Posterior vena cava (tissue), 2 donors: ENCODE measurements at places on chromosomes 6 and 20.

GRCh38 chr20:36421641-36422040 lies 115.5 kb downstream of the DLGAP4 start:
- no peak for DNase-seq

DNA sequence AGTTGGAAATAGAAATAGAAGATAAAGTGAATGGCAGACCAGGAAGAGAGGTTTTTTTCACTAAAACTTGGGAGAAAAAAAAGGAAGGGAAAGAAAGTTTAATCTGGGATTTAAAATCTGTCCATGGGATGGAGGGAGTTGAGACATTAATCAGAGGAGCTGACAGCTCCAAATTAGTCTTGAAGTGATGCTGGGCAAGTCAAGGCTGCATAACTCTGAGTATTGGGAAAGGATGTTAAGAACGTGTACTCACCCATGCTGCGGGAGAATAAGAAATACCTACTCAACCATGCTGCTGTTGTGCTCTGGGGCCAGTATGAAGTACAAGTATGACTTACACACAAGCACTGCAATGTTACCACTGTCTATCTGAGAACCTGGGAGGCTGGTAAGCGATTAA lies 47.5 kb downstream of the SNRNP48 start:
- no peak for DNase-seq

DNA sequence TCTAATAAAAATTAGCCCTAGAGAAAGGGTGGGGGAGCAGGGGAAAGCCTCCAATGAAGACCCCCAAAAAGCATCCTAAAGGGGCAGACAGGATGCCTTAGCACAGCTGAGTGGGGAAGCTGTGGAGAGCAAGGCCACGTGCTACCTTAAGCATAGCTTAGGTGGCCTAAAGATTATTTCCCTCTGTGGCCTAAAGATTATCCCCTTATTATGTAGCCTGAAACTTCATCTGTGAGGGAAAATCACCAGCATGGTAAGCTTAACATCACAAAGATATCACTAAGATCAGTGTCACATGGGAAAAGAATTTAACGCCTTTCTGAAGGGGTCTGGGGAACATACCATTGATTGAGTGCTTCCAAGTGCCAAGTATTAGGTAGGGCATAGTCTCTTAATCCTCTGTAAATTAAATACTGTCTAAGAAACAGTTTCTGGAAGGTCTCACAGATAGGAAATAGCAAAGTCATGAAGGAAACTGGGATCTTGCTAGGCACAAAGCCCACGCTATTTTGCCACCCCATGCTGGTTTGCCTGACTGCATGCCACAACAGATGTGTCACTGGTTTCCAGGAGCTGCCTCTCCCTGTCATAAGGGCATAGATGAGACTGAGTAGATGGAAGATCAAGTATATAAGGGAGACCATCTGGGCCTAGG lies 170.0 kb downstream of the HACE1 start:
- DNase-seq, result no peak

- no peak for DNase-seq
These were observed 61.3 kb upstream of the ATXN1 start for GRCh38 chr6:16822529-16822928.

DNA sequence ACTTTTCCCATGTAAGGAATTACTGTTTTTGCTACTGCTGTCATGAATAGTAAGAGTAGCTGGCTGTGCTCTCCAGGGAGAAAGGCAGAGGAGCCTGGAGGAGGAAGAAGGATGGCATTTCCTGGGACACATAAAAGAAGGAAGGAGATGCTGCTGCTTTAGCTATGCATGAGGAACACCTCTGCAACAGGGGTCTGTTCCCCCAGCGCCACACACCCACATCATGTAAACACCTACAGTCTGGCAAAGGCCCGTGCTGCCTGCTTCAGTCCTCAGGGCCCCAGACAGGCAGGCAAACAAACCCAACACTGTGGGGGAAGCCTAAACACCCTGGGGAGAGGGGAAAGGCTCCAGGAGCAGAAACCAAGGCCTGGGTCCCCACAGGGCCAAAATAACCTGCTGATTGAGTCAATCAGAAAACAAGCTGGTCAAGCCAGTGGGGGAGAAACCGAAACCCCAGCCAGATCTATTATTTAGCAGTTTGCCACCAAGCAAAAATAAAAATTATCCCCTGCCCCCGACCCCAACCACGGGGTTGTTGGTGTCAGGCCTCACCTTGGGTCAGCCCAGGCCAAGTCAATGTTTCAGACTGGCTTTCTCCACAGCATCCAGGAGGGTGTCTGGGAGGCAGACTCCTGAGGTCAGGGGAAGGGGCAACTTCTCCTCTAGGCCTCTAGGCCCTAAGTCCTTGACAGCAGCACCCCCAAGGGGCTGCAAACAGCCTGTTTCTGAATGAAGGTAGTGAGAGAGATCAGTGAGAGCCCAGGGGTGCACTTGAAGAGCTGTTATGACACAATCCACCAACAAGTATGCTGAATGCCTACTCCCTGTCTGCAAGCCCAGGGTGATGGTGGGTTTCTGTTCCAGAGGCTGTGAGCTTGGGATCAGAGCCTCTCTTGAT lies 34.6 kb upstream of the SCUBE3 start:
- DNase-seq, result peak; percentile 28

- no peak for DNase-seq
These were observed 150.2 kb downstream of the FOXC1 start for GRCh38 chr6:1759870-1760269.

DNA sequence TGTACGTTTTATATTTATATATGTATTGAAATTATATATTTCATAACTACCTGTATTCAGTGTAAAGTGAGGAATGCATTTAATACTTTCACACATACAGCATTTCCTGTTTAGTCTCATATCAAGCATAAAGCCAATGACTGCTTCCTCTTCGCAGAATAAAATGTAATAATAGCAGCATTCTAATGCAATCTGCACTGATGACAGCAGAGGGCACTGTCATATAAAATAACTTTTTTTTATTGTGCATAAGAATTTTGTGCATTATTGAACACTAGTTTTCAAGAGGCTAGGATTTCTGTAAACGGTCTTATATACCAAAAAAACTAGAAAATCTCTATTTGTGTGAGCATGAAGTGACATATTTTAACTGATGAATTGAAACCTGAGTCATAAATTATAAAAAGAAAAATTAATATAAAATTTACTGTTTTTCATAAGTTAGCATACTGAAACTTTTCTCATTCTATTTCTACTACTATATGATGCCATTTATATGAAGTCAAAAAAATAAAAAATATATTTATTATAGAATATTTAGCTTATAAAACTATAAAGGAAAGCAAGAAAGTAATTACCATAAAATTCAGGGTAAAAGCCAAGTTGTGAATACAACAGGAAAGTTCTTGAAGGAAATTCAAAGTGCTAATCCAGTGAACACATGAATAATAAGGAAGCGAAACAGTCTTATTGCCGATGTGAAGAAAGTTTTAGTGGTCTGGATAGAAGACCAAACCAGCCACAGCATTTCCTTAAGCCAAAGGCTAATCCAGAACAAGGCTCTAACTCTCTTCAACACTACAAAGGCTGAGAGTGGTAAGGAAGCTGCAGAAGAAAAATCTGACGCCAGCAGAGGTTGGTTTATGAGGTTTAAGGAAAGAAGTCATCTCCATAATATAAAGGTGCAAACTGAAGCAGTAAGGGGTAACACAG lies 36.3 kb downstream of the RNF146 start:
- no peak for DNase-seq

DNA sequence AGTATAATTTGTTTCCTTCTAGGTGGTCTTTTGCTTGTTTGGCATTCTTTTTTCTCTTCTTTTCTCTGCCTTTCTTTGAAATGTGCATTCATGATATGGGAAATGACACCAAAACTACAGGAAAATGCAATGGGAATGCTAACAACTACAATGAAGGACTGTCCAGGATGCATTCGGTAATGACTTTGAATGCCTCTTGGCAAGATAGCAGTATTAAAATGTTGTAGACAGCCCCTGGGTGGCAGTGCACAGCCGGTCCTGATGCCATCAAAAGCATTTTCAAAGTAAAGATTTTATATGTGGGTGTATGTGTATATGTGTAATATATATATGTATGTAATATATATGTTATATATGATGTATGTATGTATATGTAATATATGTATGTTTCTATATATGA lies 218.8 kb upstream of the MMS22L start:
- DNase-seq, result no peak

DNA sequence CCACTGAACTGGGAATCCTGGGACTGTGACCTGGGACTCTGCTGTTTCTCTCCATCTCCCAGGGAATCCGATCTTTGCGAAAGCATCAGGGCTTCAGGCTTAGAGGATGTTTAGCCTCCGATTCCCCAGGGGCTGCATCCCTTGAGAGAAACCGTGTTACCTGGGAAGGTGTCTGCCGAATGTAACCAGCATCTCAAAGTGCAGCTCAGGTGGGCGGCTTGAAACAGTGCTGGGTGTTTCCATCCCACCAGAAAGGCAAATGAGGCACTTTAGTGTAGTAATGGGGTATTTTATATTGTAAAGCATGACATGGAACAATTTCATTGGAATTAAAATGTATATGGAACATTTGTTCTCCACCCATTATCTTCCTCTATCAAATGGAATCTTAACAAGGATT lies 15.2 kb downstream of the CDH4 start:
- DNase-seq, result no peak

GRCh38 chr20:62134735-62135231 lies 8.4 kb downstream of the PSMA7 start:
- no peak for DNase-seq

GRCh38 chr20:35297155-35297554 lies 4.9 kb upstream of the FAM83C start:
- DNase-seq, result peak; percentile 62

GRCh38 chr6:65075705-65076230 lies 631.3 kb downstream of the EYS start:
- DNase-seq, result no peak

DNA sequence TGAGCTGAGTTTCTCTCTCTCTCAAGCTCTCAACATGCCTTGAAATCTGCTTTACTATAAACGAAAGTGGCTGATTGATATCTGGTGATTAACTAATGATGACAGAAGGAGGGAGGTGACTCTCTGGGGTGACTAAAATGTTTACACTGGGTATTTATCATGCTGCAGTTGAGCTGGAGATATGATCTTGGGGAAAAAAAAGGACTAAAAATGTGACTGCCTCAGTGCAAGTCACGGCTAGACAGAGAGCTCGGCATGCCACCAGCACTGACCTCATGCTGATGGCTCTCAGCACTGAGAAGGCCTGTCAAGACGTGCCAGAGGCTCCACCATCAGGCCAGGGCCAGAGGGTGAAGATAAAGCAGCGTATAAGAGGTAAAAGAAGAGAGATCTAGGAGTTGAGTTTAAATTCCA lies 103.1 kb upstream of the SPACA1 start:
- DNase-seq, result peak; percentile 92

DNA sequence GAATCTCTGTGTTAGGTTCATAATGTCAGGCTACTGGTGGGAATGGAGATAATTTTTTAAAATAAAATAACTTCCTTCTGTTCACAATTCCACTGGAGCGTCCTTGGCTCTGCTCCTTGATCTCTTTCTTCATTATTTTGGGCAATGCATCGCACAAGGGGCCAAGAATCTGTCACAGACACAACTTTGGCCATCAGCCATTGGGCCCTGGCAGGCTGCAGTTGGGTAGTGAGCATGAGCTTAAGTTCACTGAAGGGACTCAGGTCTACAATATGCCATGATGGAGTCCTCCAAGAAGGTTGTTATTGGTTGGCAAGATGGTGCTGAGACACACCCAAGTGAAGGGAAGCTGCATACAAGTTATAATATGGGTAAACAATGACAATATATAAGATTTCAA lies 40.0 kb downstream of the CYP39A1 start:
- DNase-seq, result no peak

- DNase-seq, result no peak
These were observed 1.1 kb upstream of the BEND6 start for GRCh38 chr6:56953597-56954402.

- no peak for DNase-seq
These were observed 211.2 kb downstream of the PHACTR1 start for GRCh38 chr6:12927746-12928145.

- no peak for DNase-seq
These were observed 22.3 kb upstream of the ANKEF1 start for GRCh38 chr20:10012464-10012863.

DNA sequence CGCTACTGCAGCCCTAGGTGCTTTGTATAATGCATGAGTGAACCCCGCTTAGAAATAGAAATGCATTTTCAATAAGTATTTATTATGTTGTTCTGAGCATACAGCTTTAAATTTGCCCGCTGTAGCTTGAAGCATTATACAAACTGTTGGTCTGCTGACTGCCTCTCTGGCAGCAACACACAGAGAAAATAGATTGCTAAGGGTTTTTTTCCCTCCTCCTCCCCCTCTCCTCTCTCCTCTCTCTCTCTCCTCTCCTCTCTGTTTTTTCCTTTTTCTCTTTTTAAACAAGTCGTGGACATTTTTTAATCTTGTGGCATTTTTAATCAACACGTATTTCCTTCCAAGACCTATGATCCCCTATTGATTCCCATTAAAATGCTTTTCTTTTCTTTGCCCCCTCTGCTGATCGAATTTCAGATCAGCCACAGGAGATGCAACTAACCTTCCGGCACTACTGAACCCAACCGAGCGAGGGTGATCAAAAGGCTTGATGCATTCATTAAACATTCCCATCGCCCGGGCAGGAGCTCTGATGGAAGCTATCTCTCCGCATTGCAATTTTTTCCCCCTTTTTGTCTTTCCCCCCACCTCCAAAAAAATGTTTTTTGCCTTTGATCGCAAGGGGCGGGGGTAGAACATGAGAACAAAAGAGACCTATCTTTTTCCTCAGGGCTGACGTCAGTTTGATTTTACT lies 90.7 kb upstream of the ARID1B start:
- DNase-seq, result no peak

DNA sequence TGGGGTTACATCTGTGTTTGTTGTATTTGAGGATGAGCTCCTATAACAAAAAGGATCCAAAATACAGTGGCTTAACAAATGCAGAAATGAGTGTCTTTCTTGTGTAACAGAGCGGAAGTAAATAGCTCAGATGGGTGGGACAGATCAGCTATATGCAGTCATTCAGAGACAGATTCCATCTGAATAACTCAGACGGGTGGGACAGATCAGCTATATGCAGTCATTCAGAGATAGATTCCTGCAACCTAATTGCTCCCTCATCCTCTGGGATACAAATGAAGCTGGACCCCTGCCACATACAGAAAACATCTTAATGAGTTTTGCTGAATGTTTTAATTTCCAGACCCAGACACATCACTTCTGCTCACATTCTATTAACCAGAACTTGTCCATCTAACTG lies 332.3 kb downstream of the BCKDHB start:
- no peak for DNase-seq

- DNase-seq, result peak; percentile 73
These were observed 20.9 kb upstream of the MAP1LC3A start for GRCh38 chr20:34537651-34538050.
